NCI-H69 (cell line): ENCODE measurements at places on chromosomes 16 and 17.

DNA sequence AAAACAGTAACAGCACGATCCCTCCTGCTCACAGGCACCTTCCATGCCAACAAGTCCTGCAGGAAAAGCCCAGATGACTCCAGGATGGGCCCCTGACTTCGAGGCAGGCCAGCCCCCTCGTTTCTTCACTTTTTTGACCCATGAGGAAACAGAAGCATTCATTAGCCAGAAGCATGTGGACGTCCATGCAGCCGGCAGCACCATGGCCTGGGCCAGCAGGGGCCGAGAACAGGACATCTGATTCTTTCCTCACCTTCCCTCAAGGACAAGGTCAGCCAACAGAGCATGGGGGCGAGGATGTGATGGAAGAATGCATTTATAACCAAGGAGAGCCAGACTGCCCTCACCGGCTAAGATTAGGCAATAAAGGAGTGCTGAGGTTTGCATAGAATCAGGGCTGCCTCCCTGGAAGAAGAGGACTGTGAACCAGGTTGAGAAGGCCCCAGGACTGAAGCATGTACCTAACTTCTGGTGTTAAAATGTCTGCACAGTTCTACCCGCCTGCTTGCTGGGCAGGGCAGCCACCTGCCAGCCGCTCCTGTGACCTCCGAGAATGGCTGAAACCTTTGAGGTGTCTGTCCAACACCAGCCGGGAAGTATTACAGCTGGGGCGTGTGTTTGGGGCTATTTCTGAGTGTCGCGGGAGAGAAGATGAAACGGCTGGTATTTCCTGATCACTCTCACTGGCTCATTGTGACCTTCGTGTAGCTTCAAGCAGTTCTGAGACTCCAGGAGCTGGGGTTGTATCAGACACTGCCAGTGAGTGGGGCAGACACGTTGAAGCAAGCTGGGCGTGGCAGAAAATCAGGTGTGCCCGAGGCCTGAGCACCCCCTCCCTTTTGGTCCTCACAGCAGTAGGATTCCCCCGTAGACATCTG lies 94.0 kb upstream of the TNRC6C start:
- no peak for DNase-seq

- DNase-seq, result no peak
Measured at GRCh38 chr17:28029044-28029443, 13.4 kb upstream of the NLK start.

GRCh38 chr17:30524847-30525246 lies 47.6 kb downstream of the GOSR1 start:
- no peak for DNase-seq

DNA sequence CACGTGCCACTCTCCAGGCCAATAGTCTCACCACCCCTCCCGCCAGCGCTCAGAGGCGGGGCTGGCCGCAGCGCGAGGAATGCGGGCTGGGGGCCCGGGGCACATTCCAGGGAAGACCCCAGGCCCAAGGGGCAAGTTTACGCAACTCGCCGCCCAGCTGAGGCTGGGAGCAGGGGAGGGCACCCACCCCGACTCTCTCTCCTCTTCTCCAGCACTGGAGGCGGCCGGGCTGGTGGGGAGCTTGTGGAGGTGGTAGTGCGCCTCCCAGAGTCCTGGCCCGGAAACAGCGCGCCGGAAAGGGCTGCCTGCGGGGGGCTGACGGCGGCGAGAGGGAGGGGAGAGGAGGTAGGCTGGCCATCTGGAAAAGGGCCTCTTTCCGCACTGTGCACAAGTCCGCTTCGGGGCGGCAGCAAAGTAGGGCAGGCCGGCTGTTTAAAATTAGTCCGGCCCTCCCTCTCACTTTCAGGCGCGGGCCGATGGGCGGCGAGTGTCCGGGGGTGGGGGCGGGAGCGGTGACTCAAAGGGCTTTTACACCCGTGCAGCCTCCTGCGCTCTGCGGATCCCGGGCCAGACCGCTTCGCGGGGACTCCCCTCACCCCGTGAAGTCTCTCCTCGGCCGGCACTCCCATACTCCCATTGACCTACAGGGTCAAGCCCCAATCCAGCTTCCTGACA lies 1.1 kb downstream of the FHOD1 start:
- DNase-seq, result peak; percentile 80

GRCh38 chr16:21218153-21218552 lies 6.8 kb upstream of the ZP2 start:
- no peak for DNase-seq

DNA sequence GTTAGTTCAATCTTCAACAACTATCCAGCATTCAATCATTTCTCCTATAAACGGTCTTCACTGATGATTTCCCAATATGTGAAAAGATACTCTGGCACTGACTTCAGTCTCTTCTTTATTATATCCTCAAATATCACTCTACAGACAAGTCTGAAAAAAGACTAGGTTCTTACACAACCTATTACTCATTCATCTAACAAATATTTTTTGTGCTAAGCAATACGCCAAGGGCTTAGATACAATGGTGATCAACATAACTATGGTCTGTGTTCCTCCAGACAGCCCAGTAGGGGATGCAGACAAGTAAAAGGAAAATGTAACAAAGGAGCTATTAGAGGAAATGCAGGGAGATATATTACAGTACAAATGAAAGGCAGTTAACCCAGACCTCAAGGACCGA lies 63.9 kb downstream of the MYO1D start:
- no peak for DNase-seq

DNA sequence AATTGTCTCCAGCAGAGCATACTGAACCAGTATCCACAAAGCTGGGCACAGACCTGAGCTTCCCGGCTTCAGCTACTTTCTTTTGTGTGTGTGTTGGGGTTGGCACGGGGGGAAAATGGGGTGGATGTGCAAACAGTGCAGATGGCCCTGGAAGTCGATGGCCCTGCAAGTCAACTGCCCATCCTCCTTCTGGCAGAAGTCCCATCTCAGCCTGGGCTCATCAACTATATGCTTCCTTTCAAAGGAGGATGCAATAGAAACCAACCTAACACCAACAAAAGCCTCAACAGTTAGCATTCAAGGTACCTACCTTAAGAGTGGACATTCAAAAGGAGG lies 55.7 kb downstream of the SOX9 start:
- DNase-seq, result peak; percentile 88

DNA sequence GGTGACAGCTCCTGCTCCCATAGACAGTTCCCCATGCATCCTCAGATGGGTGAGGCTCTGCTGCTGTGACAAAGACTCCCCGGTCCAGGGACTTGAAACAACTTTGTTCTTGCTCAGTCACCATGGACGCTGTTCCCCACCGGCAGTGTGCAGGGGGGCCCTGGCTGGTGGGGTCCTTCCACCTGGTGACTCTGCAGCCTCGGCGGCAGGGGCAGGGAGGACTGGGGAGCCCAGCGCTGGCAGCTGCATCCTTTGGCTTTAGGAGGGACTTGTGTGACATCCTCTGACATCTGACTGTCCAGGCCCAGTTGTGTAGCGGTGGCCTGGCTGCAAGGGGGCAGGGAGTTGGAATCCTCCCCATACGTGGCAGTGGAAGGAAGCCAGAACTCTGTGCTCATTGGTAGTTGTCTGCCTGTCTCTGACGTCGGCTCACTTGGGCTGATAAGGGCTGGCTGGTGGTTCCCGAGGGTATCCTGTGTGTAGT lies 107.3 kb downstream of the CMIP start:
- no peak for DNase-seq

DNA sequence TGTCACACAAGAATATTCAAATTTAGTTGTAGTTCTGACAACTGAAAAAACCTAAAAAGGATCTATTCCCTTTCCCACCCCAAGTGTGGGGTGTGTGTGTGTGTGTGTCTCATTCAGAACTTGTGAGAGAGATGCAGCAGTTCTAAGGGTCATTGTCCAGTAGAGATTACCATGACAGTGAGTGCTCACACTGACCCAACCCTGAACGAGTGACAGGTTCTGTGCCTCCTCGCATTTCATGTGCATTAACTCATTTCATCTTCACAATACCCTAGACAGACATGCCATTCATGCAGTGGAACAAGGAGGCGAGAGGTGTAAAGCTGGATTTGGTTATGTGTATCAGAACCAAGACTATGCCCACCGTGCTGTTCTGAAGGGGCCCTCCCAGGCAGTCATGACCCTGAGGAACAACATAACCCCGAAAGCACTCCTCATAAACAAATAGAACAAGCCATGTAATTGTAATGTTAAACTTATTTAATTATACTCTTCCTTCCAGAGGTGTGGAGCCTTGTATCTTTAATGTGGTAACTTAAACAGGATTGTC lies 102.1 kb downstream of the CLEC16A start:
- DNase-seq, result peak; percentile 65

DNA sequence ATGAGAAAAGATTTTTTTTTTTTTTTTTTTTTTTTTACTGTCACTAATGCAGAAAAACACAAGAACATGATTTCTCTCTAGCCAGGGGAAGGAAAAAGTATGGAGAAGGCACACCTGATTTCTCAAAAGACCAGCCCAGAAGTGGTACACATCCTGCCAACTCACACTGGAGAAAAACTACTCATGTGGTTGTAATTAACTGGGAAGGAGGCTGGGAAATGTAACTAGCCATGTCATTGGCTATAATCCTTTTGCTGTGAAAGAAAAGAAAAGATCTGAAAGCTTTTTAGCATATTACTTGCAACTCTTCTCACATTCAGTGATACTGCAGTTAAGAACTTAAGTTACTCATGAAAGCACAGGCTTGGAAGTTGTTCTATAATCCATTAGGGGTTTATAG lies 195.9 kb upstream of the PMFBP1 start:
- DNase-seq, result no peak

GRCh38 chr17:61457226-61457983 lies 5.2 kb downstream of the TBX4 start:
- peak; percentile 50 for DNase-seq

DNA sequence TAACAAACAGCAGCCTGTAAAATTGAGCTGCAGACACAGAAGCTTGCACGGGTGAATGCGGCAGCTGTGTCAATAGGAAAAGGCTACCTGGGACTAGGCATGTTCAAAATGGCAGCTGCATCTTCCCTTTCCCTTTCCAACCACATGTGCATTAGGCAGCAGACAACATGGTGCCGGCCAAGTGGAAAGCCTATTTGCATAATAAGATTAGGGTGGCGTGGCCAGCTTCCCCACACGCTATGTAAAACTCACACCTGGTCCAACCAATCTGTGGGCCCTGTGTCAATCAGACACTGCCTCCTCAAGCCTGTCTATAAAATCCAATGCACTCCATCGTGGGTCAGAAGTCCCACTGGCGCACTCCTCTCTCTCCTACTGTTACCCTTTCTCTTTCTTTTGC lies 61.0 kb upstream of the RBBP6 start:
- peak; percentile 80 for DNase-seq

- no peak for DNase-seq
Measured at GRCh38 chr16:71493213-71493612, 4.1 kb upstream of the ZNF19 start.

DNA sequence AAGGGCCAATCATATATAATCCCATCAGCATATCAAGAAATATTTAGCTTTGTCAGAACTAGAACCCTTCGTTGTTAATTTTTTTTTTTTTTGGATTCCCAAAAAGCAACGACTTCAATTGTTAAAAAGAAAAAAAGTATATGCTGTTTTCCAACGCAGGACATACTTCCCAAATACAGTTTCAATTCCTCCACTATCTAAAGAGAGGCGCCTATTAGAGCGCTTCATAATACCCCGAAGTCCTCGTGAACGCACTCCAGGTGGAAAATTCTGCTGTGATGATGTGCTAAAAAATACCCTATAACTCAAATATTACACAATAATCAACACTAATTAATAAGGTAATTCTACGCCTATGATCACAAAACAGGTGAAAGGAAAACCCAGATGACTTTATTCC lies 20.8 kb downstream of the GNA13 start:
- DNase-seq, result no peak

DNA sequence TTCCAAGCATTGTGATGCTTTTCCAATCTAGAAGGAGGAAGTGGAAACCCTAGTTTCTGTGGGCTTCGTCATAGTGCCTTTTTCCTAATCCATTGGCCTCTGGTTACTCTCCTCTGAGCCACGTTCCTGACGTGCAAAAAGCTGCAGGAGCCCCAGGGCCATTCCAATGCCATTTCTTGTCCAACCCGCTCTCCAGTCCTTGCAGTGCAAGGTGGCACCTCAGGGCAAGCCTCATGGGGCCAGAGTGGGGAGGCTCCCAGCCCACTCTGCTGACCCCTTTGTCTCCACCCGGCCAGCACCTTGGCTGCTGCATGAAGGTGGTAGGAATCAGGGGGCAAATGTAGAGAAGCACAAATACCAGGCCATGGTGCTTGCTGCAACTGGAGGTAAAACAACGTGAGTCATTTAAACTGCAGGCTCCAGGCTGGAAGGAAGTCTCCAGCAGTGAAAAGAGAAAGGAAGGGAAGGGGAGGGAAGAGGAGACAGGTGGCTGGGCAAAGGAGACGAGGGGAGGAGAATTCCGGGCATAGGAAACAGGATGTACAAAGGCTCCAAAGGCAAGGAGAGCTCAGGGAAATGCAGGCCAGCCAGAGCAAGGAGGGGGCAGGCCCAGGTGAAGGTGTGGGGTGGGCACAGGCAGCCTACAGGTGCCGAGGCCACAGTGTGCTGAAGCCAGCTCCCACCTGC lies 168.2 kb upstream of the TNRC6C start:
- DNase-seq, result peak; percentile 79

DNA sequence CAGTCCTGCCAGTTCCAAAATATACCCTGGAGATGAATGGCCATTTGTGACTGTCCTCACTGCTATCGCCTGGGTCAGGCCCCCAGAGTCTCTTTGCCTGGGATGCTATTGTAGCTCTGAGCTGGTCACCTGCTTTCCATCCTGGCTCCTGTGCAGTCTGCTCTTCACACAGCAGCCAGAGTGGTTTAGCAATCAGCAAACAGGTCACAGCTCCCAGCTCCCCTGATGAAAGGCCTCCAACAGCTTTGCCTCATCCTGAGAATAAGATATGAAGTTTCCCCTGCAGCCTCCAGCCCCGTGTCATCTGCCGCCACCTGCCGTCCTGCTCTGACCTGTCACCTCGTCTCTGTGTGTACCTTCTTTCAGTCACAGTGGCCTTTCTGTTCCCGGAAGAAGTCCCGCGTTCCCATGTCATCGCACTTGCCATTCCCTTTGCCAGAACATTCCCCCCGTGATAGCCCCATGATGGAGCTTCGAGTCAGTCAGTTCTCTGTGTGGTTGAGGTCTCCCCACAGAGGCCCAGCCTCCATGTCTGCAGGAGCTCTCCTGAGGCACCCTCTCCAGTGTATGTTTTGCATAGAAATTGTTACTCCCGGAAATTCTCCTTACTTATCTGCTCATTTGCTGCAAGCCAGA lies 281.5 kb downstream of the SNX29 start:
- DNase-seq, result peak; percentile 67

DNA sequence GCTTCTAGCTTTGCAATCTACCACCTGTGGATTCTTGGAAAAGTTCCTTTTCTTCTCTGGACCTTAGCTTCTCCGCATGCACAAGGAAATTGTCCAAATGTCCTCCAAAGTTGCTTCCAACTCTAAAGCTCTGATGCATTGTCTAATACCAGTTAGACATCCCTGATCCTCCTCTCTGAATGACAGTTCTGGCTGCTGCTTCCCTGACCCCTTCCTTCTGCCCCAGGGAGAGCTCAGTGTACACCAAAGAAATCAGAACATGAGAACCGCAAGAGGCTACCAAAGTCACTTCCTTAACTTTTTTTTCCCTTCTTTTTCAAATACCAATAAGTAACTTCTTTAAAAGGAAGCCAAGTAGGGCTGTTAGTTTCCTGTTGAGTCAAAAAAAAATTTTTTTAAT lies 79.7 kb upstream of the CES5A start:
- DNase-seq, result peak; percentile 26

- DNase-seq, result no peak
Measured at GRCh38 chr16:82653550-82654511, 27.1 kb downstream of the CDH13 start.

- DNase-seq, result no peak
Measured at GRCh38 chr17:17412326-17412725, 64.5 kb upstream of the MED9 start.

- DNase-seq, result peak; percentile 5
Measured at GRCh38 chr17:18185832-18186626, 2.4 kb downstream of the ALKBH5 start.

GRCh38 chr17:44207743-44208142 lies 8.1 kb upstream of the ATXN7L3 start:
- no peak for DNase-seq
